ENCODE measurements at places on chromosomes 13 and 19.

DNA sequence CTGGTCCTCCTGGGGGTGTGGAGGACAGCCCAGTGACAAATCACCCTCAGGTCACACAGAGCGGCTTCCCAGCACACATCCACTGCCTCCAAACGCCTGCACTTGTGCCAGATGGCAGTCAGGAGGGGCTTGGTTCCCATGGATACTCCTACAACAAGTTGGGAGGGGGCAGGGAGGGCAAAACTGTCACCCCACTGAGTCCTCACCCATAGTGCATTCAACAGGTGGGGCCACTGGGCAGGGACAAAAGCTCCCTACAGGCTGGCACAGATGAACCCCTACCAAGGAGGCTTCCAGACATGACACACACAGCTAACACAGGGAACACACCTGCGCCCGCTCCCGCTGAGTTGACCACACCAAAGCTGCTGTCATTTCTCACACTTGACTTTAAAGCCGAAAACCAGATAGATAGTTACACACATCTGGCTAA lies 120.5 kb downstream of the STK24 start:
- peak; percentile 30 for DNase-seq

DNA sequence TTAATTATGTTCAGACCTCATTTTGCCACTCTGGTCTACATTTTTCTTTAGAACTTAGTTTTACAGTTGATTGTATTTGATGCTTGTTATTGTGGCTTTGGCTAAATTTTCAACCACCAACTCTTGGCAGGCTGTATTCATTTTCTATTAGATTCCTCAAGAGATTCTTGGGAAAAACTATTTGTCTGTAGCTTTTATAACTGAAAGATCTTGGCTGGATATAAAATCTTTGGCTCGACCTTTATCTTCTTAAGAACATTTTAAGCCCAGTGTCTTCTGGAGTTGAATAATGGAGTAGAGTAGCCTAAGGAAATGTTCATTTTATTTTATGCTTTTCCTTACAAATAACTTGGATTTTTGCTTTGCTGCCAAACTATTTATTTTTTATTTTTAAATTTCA lies 848.5 kb downstream of the PCDH17 start:
- DNase-seq = no peak

DNA sequence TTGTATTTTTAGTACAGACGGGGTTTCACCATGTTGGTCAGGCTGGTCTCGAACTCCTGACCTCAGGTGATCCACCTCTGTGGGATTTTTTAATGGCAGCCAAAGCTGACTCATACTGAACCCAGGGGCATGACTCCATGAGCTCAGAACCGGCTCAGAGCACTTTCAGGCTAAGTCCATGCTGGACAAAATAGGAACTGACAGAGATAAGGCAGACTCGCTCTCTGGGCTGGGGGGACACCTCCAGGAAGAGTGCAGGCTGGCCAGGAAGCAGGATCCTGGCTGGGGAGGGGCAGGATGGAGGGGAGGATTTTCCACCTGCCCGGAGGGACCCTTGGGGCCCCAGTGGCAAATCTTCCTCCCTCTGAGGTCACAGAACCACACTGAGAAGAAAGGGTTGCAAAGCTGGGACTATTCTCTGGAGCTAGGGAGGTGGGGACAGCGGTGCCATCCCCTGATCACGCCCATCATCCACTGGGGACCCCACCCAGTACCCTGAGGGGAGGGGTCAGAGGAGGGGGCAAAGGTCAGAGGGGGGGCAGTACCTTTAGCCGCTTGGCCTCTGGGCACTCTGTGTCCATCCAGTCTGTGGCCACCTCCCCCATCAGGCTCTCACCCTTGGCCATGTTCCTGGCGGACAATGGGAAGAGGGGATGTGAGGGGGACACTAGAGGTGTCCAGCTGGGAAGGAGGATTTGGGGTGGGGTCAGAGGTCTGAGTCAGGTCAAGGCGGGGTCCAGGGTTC lies 31.1 kb downstream of the NOTCH3 start:
- no peak for DNase-seq

GRCh38 chr13:66501181-66501580 lies 729.0 kb downstream of the PCDH9 start:
- DNase-seq = no peak

GRCh38 chr13:65966991-65967451 lies 1263.1 kb downstream of the PCDH9 start:
- no peak for DNase-seq

- no peak for DNase-seq
Measured at GRCh38 chr13:55538424-55538823, 1602.3 kb upstream of the PRR20A start.

DNA sequence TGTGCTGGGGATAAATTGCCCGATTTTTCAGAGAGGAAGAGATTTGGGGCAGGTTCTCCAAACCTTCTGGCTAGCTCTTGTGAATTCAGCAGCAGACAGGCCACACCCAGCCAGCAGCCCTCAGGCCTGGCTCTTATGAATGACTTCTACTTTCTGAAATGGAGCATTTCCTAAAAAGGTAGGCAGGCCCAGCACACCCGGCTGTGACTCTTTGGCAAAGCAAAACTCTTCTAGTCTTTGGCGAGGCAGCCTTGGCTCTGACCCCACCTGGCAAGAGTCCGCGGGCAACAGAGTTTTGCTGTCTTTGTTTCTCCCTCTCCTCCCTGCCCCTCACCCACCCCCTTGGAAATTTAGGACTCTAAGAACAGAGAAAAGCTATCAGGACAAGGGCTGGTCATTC lies 221.2 kb downstream of the ZNF536 start:
- DNase-seq = no peak

- no peak for DNase-seq
Measured at GRCh38 chr19:34254698-34255432, 511 bp downstream of the GARRE1 start.

DNA sequence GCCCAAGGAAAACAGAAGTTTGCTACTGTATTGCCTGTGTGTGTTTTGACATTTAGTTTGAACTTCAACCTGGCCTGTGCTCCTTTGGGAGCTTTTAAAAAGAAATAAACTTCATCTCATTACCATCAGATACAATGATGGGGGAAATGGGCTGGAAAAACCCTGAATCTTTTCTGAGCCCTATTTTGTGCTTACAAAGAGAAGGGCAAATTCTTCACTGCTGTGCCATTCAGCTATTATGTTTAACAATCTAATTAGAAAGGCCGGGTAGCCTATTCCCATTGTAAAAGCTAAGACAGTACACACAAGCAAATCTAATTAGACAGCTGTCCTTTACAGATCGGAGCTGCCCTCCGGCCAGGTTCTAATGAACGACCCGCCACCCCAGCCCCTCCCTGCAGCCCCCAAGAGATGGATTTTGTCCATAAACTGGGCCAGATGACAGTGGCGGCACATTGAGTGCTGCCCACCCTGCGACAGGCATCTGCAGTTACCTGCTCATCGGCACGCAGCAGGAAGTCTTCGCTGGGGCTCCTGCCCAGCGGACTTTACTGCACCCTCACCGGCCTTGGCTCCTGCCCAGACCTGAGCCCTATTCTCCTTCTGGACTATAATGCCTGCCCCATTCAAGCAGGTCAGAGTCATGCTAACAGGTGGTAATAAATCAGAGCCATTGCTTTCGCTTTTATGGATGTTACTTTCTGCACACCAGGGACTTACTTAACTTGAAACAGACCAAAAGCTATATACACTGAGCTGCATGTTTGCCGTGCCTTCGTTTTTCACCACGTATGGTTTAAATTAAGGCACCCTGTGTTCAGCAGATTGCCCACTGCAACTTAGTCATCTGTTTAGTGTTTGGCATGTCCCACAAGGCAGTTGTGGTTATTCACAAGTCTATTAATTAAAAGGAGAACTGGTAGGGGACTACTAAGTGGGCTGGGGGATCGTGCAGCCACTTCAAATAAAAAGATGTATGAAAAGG lies 549.6 kb downstream of the FGF9 start:
- no peak for DNase-seq

GRCh38 chr19:4518345-4519171 lies at the start of gene PLIN4:
TSS of gene PLIN4 (minus strand) at chr19:4518486. CDS start at chr19:4518272, 214 bp downstream.
- no peak for DNase-seq

- no peak for DNase-seq
Measured at GRCh38 chr19:38517321-38517720, 83.8 kb downstream of the RYR1 start.

DNA sequence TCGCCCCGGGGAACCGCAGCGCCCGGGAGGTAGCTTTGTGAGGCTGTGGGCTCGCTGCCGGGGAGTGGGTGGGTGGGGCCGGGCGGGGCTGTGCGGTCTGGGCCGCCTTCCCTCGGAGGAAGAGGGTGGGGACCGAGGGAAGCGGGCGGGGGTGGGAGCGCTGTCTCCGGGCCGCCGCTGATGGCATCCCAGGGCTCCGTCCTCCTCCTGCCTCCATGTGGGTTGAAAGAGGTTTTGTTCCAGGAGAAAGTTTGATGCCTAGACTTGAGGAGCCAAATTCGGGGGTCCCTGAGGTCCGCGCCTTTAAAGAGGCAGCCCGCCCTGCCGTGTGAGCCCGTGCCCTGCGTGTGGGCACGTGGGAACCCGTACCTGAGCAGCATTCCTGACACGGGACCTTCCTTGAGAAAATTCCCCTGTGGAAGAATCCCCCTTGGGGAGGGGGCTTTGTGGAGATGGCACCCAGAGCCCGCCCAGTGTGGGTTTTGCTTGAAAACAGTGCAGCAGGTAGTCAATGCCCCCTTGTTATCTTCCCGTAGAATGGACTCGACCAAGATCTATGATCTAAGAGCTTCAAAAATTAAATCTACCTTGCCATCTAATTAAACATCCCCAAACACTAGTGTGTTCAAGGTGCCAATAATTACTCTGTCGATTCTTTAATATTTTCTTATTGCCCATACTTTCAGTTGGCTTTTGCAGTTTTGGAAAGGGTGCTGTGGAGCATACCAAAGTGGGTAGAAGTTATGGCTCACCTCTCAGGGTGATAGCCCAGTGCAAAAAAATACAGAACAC lies 107.8 kb downstream of the RXFP2 start:
- DNase-seq = no peak

GRCh38 chr19:1067341-1067957 lies 482 bp downstream of the ARHGAP45 start:
- DNase-seq = no peak

GRCh38 chr13:99373436-99373835 lies 66.2 kb upstream of the GPR183 start:
- no peak for DNase-seq

DNA sequence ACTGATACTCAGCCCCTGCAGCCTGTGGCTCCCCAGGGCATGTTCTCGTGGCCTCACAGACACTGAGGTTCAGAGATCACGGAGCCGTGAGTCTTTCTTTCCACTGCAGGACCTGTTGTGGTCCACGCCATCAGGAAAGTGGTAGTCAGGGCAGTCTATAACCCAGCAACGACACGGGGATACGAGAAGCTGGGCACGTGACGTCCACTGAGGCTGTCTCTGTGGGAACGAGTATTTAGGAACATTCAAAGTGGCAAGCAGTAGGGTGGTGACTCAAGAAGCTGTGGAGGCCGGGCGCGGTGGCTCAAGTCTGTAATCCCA lies 29.6 kb upstream of the CCNE1 start:
- DNase-seq = no peak
